ENCODE measurements at places on chromosomes 7 and 10.

DNA sequence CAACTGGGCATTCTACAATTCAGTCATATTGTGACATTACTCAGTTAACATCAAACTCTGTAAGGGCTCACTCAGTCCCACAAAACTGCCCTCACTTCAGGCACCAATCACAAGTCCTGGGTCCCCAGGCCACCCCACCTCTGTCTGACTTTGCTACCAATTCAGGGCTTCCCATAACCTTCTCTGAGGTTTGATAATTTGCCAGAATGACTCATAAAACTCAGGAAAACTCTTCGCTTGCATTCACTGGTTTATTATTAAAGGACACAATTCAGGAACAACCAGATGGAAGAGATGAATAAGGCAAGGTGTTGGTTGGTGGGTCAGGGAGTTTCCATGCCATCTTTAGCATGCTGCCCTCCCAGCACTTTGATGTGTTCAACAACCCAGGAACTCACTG is 41.3 kb downstream of the AVL9 start:
- peak; percentile 70 for DNase-seq

GRCh38 chr7:97094284-97094930 is 23.1 kb upstream of the SDHAF3 start:
- DNase-seq: no peak

GRCh38 chr7:153523320-153524015 is 528.7 kb upstream of the DPP6 start:
- DNase-seq: no peak

DNA sequence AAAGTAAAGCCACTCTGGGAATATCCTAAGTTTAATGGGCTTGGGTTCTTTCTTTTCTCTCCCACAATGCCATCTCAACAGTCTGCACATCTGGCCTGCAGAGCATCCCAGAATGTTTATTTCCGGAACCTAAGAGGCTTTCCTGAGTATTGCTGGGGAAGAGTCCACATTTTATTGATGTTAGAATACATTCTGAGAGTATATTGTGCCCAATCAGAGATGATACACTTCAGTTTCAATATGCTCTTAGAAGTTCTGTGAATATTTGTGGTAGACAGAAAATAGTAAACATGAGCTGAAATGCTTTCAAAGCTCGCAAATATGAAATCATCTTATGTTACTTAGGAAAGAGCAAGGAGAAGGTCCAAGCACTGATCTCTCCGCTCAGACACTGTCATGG is 200.6 kb downstream of the TWIST1 start:
- DNase-seq: no peak

Measured in astrocyte of the cerebellum (primary cell).